PC-9 (cell line): ENCODE measurements at places on chromosomes 7 and 10. TPM values are rescaled to one million over a fixed set of nuclear protein-coding genes. Genes with fewer than 3 reads are reported as not detected.

- no peak for DNase-seq
These were observed 67.2 kb upstream of the POT1 start for GRCh38 chr7:124996778-124997177.

Gene TWIST1
- 1.0 and 2.0 TPM in 2 replicates for total RNA-seq

DNA sequence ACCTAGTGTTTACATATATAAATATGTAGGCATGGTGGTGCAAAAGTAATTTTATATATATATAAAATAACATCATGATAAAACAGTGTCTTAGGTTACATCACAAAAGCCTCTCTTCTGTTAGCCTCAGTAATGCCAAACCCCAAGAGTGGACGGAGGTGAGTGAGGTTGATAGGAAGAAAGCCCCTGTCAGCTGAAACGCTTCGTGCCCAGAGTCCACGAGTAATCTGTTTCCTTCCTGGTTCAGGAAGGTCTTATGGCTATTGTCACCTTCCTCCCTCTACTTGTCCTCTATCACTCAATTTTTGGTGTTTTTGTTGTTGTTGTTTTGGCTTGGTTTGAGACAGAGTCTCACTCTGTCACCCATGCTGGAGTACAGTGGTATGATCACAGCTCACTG, 41.5 kb downstream of the THNSL1 start:
- no peak for DNase-seq

- no peak for DNase-seq
These were observed 400.2 kb downstream of the PHTF2 start for GRCh38 chr7:78198756-78199155.

DNA sequence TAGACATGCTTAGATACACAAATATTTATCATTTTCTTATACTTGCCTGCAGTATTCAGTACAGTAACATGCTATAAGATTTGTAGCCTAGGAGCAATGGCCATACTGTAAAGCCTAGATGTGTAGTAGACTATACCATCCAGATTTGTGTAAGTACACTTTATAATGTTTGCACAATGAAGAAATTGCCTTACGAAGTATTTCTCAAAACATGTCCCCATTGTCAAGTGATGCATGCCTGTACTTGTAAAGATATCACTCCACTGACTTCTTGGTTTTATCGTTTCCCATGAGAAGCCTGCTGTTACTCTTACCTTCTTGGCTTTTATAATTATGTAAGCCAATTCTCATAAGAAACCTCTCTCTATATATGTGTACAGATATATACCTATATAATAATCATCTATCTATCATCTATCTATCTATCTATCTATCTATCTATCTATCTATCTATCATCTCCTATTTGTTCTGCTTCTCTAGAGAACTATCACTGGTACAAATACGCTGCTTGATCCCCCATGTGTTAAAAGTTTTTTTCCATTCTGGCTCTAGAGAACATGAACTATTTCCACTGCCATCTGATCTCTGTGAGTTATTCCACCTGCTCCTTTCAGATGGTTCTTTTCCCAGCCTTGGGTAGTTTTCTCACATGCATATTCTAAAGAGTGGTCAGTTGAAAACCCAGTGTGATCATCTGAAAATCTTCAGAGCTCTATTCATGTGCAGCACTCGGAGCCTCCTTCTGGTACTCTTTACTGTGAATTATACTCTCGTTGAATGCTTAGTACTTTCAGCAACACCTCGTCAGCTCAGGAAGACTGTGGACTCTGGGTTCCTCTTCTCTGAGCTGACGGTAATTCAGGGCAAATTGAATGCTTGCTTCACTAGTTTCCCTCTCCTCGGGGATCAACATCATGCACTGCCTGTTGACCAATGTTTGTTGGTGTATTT, 14.5 kb upstream of the VCL start:
- no peak for DNase-seq

- DNase-seq: no peak
These were observed 698.1 kb upstream of the NRP1 start for GRCh38 chr10:34032564-34032963.
